ENCODE measurements at places on chromosomes 12 and 14.

DNA sequence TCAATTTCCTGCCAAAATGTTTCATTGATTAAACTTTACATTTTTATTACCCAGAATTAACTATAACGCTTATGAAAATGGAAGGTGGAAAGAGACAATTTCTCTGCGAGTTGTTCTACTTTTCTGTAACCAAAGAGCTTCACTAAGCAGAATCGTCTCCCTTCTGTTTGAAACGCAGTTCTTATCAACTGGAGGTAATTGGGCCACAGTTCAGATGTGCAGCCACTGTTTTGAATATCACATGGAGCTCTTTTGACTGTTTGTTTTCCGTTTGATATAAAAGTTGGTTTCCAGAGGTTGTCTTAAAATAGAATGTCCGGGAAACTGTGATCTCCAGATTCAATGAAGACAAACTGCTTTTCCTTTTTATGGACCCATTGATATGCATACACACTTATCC is 183.3 kb upstream of the SEL1L start:
- DNase-seq, result no peak

DNA sequence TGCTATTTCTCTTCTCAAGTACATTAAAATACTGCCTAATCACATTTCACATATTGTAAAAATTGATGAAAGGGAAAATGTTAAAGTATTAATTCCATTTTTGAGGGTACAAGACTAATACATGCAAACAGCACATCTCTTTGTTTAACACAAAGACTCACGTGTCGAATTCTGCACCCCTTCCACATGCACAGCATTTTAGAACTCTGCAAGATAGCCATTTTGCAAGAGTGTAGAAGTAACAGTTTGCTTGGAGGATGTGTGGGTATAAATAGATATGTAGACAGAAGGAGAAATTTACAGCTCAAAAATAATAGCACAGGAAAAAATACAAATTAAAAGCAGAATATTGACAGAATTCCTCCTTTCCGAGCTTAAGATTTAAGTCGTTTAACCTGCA is 2.5 kb downstream of the GRIN2B start:
- DNase-seq, result no peak

- DNase-seq, result no peak
Observed at GRCh38 chr12:125453751-125454150, 388.5 kb downstream of the AACS start.

- DNase-seq, result no peak
Observed at GRCh38 chr14:28707814-28708213, 58.8 kb upstream of the FOXG1 start.

- DNase-seq, result no peak
Observed at GRCh38 chr12:10400829-10401228, 8.7 kb downstream of the KLRC4 start.

DNA sequence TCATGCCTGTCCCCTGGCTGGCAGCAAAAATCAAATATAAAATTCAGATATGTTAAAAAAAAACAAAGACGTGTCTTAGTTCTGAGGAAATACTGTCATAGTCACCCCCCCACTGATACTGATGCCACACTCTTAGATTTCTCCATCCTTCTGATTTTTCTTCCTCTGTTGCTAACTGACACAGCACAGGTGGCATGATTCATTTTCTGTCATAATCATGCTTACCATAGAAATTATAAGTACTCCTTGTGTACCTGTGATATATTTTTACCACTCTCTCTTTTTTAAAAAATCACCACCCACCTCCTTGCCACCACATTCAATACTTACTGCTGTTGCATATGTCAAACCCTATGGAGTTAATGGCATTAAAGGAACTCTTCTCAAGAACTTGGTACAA is 209.2 kb downstream of the PPM1H start:
- DNase-seq, result no peak

DNA sequence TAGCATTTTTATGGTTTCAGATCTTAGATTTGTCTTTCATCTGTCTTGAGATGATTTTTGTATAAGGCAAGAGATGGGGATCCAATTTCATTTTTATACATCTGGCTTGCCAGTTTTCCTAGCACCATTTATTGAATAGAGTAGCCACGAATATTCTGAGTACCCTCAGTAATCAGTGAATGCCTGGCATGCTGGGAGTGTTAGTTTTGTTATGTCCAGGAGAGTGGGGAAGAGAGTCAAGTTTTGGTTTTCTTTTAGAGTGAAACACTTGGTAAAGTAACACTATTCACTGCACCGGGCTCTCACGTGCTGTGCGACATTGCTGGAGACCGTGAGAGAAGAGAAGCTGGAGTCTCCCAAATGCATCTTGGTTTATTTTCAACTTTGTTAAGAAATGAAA is 31.3 kb downstream of the DERA start:
- no peak for DNase-seq

DNA sequence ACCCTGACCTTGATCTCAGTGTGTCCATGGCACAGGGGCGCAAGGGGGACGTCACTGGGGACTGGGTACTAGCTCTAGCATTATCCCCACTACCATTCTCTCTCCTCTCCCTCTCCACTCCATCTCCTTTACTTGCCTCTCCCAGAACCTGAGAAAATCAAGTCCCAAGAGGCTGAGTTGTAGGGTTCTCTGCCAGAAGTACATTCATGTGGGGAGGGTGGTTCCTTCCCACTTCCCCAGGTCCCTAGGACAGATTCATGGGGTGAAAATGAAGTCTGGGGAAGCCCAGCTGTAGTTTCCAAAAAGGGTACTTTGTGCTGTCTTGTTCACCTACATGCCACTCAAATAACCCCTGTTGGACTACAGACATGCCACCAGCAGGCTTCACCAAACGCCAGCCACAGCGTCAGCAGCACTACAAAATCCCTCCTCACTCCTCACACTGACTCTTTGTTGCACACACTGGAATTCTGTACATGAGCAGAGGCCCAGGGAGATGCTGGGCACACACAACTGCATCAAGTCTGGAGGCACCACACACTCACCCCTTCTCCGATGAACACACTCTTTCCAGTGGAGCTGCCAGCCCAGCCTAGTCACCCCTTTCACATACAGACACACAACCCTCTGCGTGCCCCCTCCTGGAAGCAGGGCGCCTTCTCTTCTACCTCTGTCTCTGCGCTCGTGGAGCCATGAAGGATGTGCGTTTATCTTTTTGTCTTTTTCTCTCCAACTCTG is 6.9 kb downstream of the RARG start:
- DNase-seq, result no peak

- no peak for DNase-seq
Observed at GRCh38 chr14:28077021-28077420, 689.6 kb upstream of the FOXG1 start.

DNA sequence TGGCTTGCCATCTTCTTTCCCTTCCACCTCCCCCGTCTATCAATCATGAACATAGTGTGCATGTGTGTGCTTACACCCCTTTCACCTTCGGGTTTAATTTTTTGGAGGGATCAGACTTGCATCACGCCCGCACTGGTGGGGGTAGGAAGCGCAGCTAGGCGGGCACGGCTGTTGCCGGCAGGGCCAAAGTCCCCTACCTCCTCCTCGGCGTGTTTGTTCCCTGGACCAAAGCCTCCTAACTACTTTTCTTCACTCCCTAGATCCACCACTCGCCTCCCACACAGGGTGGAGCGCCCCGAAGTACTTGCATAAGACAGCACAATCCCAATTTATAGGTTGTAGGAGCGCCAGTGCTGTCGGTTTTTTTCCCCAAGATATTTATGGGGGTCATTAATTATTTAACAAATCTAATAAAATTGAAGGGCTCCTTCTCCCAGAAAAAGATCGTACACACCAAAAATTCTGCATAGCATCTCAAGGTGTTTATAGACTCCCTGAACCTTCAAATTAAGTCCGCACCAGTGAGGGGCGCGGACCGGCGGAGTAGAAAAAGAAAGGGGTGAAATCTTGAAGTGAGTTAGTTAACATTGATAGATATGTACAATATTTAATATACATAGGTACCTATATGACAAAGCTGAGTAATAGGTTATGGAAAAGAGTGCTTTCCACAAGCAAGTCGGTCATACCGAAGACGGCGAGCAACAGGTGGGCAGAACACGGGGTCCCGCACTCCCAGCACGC is 717 bp downstream of the PKP2 start:
- no peak for DNase-seq

- DNase-seq, result no peak
Observed at GRCh38 chr14:44448951-44449358, 58.1 kb downstream of the FSCB start.

GRCh38 chr12:23855813-23856212 is 93.7 kb downstream of the SOX5 start:
- no peak for DNase-seq

- no peak for DNase-seq
Observed at GRCh38 chr14:55963295-55963694, 154.9 kb upstream of the PELI2 start.

GRCh38 chr12:77788231-77789168 is 42.2 kb upstream of the NAV3 start:
- no peak for DNase-seq

- no peak for DNase-seq
Observed at GRCh38 chr12:56520048-56520447, 1.6 kb upstream of the RBMS2 start.

- no peak for DNase-seq
Observed at GRCh38 chr12:124162151-124163110, 132.5 kb upstream of the RFLNA start.

GRCh38 chr12:3713947-3714346 is 39.0 kb downstream of the CRACR2A start:
- no peak for DNase-seq

- DNase-seq, result no peak
Observed at GRCh38 chr14:52951681-52952554, 1.1 kb upstream of the FERMT2 start.

DNA sequence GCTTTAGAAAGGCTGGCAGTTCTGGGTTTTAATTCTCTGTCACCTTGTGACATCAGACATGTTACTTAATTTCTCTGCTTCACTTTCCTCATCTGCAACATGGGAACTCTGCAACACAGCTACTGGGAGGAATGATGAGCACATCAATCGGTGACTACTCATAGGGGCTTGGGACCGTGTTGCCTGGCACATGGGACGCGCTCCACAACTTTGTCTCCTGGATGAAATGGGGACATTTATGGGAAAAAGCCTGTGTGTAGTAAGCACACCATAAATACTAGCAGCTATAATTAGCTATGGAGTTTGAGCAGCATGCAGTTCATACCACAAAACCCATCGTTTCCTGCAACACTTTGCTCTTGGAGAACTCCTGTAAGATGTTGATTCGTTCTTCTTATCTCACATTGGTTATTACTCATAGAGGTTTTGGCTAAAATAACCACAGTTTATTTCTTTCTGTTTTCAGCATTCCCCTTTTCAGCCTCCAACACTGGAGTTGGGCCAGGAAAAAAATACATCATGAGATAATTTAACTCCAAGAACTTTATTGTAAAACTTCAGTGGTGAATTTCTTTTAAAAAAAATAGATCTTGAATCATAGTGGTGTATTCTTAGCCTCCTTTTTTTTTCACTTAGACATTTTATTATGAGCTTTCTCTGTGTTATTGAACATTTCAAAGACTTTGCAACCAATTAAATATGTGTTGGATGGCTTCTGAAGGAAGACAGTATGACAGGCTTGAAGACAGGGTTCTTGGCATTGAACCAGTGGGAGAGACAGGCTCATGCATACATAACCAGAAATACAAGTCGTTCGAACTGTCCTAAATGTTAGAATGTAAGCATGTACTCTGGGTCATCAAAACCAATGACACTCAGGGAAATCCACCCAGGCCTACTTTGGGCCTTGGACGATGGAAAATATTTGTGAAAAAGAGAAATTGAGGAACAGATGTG is 72.7 kb downstream of the RIN3 start:
- DNase-seq, result no peak

DNA sequence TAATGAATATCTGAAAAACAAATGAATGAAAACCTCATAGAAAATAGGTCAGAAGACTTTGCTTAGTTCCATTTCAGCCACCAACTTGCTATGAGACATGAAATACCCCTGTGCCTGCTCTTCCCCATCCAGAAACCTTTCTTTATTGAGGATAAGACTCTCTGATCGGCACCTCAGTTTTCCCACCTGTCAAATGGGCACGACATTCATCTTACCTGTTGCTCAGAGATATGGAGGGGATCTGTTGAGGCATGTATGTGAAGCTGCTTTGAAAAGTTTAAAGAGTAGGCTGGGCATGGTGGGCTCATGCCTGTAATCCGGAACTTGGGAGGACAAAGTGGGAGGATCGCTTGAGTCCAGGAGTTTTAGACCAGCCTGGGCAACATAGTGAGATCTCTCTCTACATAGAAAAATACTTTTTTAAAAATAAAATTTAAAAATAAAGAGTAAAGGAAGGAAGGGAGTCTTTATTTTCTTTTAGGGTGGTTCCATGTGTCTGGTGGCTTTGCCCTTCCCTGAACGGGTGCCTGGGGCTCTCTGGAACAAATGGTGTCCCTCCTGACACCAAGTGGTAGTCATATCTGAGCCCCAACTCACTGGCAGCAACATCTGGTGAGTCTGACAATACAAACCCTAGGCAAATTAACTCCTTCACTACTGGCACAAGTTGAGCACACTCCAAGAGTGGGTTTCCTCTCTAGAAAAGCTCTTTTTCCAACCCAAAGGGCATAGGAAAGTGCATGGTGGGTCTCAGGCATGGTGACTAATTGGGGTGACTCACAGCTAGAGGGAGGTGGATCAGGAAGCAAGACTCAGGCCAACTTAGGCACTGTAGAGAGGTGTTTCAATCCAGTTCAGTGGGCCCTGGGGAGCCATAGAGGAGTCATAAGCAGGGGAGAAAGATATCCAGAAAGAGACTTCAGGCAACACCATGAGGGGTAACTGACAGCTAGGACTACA is 42.1 kb downstream of the MAP1LC3B2 start:
- no peak for DNase-seq

- DNase-seq, result no peak
Observed at GRCh38 chr14:72904840-72905561, 11.1 kb upstream of the DPF3 start.

GRCh38 chr12:132302466-132303358 is 26.7 kb downstream of the GALNT9 start:
- DNase-seq, result no peak

DNA sequence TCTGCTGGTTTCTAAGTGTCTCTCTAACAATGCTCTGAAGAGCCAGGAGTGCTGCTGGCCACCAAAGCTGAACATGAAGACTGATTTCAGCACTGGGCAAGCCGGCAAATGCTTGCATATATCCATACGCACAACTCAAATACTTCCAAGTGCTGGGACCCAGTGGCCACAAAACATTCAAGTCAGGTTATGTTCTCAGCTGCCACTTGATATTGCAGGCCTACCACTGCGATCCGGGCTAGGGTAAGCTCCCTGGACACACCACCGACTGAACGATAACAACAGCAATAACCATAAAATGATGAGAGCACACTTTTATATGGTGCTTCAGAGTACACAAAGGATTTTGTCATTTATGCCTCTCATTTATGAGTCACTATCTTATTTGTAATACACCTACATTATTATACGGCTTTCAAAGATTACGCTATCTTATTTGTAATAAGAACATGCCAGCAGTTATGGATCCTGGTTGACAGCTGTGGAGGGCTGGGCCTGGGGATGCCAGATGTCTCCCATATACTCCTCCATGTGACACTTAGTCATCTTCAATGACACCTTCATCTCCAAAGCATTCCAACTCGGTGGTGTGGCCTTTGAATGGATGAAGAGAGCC is 35.5 kb downstream of the CRACR2A start:
- DNase-seq, result no peak

GRCh38 chr12:45989721-45990467 is 480 bp downstream of the SCAF11 start:
- DNase-seq, result peak; percentile 40
